ENCODE measurements at places on chromosomes 4 and X.

GRCh38 chr4:150207871-150208270 is 129.6 kb downstream of the DCLK2 start:
- DNase-seq = no peak

DNA sequence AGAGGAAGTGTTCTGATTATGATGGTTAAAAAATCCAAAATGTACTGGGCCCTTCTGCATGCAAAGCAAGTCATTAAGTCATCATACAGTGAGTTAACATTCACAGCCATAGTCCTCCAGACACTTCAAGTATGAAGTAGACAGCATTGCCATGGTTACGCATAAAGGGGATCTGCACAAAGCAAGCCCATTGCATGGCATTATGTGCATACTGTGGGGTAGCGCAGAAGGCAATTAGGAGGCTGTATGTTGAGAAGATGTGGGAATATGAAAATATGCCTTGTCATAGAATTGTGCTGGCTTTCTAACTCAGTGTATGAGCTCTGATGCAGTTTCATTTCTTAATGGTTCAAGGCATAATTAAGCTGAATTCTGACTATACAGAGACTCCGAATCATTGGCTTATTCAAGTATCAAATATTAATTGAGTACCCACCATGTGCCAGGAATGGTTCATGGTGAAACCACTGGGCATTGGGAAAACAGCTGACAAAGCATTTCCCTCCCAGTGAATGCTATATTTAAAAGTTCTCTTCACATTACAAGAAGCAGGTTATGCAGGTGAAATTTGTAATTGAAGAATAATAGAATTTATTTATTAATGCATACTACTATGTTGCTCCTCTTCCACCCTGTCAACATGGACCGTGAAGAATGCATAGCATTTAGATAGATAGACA is 588.9 kb downstream of the ZNF674 start:
- DNase-seq = no peak

GRCh38 chrX:18696653-18697052 is 10.8 kb upstream of the PPEF1 start:
- DNase-seq = no peak

- DNase-seq = peak; percentile 0
Observed at GRCh38 chr4:169658975-169659715, 38.8 kb downstream of the CLCN3 start.

GRCh38 chr4:8393593-8394038 is 46.9 kb downstream of the ACOX3 start:
- peak; percentile 87 for DNase-seq

Measured in Daoy (cell line).